ENCODE measurements at places on chromosomes 3 and 15.

- DNase-seq, result no peak
Observed at GRCh38 chr3:61340931-61341461, 89.7 kb upstream of the FHIT start.

DNA sequence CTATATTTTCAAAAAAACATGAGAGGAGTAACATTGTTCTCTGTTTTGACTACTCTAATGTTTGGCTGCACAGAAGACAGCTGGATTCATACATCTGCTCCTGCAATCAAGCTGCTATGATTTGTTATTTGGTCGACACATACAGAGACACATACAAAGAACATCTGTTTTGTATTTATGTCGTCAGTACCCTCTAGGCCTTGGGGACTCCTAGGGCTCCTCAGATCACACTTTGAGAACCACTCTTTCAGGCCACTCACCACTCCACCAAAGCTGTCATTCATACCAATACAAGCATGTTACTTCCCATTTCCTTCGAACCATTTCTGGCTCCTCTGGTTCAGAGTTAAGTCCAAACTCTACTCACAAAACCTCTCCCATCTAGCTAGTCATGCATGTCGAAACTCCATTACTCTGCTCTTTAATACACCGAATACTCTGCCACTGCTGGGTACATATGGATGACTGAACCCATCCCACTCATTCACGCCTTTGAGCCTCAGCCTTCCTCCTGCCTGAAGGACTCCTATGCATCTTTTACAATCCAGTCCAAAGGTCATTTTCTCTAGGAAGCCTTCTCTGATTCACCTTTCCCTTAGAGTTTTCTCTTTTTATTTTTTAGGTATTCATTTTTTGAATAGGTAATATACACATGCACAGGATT is 102.9 kb upstream of the ARHGEF3 start:
- DNase-seq, result no peak

GRCh38 chr15:86165265-86166211 is 85.9 kb downstream of the AGBL1 start:
- no peak for DNase-seq

DNA sequence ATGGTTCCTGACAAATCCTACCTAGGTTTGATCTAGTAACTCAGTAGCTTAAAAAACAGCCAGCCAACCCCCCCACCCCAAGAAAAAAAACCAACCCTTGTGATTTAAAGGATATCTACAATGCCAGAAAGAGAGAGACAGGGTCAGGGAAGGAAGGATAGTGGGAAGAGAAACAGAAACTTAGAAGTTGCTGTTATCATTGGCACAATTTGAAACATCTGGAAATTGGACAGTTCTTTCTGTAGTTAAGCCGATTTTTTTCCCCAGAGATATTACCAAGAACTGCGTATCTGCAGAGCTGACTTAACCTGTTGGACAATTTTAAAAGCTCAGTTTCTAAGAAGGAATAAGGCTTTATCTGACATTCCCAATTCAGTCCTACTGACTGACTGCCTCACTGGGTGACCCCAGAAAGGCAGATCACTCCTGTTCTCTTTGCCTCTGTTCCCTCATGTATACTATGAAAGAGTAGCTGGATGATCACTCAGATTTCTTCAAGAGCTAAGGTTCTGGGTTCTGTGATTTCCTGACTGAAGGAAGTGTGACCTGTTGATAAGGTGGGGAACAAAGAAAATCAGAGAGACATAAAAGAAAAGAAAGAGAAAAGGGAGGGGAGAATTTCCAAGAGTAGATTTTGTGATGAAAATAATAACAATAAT is 128.3 kb downstream of the MAP2K5 start:
- DNase-seq, result no peak

- no peak for DNase-seq
Observed at GRCh38 chr15:62803856-62804400, 238.6 kb upstream of the TPM1 start.

DNA sequence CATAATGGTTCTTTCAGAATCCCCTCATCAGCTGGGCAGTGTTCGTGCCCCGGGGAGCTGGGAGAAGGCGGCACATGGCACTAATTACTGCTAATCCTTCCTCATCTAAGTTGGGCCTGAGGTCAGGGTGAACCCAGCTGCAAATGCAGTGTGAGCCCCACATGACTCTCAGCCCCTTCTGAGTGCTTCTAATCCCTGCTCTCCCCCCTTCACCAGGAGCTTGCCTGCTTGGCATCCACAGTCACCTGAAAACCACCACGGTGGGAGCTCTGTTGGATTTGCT is 455 bp upstream of the TRPM1 start:
- no peak for DNase-seq

GRCh38 chr15:77508541-77509243 is 88.0 kb downstream of the HMG20A start:
- no peak for DNase-seq

- no peak for DNase-seq
Observed at GRCh38 chr3:8967553-8967952, 4.3 kb upstream of the RAD18 start.

- no peak for DNase-seq
Observed at GRCh38 chr3:30708472-30708871, 102.1 kb downstream of the TGFBR2 start.

DNA sequence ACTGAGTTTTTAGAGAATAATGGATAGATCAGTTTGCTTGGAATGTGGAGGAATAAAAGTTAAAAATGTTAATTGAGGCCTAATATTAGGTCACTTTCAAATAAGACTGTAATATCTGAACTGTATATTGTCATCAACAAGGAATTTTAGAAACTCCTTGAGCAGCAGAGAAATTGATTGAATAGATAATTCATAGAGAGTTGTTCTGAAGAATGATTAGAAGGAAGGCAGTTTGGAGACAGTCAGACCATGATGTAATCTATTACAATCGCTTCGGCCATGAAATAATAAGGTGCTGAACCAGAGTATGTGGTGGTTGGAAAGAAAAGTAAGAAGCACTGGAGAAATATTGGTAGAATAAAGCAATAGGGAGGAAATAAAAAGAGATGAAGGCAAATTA is 15.7 kb downstream of the ECT2 start:
- no peak for DNase-seq

GRCh38 chr3:196796317-196796716 is 56.7 kb downstream of the PAK2 start:
- no peak for DNase-seq

DNA sequence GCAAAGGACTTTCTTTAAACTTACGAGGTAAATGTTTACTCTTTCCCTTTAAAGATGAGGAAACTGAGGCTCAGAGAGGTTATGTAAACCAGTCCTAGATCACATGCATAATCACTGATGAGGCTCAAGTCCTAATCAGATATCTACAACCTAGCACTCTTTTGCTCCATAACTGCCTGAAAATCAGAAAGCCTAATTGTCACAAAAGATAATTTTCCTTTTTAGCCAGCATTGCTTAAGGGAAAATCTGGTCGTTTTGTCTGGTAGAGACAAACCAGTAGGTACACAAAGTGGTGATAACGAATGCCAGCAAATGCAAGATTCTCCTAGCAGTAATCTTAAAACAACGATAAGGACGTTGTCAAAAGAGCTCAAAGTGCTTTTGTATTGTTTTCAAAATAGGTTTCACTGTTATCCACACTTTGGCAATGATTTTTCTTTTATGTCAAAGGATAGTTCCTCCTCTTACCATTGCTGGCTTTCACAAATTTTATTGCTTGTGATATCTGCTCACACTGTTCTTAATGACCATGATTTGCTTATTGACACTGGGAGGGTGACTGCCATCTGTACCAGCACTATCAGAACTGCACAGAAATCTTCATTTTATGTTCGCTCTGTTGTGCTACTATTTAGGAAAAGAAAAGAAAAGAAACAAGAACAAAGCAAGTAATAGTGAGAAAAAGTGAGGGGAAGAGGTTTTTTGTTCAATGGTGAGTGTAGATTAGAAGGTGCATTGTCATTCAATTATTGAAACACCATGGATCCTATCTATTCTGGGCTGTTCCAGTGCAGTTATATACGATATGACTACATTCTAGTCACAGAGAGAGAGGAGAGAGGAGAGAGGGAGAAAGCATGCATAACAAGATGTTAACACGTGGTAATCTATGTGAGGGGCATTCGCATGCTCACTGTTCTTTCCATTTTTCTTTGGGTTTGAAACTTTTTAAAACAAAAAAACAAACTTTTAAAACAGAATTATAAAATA is 13.7 kb downstream of the IQCH start:
- no peak for DNase-seq

DNA sequence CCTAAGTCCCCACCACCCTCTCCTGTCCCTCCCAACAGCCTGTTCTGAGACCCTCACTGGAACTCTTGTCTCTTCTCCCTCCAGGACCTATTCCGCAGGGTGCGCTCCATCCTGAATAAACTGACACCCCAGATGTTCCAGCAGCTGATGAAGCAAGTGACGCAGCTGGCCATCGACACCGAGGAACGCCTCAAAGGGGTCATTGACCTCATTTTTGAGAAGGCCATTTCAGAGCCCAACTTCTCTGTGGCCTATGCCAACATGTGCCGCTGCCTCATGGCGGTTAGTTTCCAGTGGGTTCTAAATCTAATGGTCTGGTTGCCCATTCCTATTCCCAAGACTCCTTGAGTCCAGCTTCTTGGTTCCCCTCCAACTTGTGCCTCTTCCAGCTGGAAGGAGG is 9.3 kb downstream of the EIF4G1 start:
- DNase-seq, result no peak
